Activated naive CD4-positive, alpha-beta T cell (primary cell): ENCODE measurements at places on chromosomes 2 and 18.

GRCh38 chr2:212906620-212907019 lies 244.8 kb downstream of the IKZF2 start:
- DNase-seq, result no peak

DNA sequence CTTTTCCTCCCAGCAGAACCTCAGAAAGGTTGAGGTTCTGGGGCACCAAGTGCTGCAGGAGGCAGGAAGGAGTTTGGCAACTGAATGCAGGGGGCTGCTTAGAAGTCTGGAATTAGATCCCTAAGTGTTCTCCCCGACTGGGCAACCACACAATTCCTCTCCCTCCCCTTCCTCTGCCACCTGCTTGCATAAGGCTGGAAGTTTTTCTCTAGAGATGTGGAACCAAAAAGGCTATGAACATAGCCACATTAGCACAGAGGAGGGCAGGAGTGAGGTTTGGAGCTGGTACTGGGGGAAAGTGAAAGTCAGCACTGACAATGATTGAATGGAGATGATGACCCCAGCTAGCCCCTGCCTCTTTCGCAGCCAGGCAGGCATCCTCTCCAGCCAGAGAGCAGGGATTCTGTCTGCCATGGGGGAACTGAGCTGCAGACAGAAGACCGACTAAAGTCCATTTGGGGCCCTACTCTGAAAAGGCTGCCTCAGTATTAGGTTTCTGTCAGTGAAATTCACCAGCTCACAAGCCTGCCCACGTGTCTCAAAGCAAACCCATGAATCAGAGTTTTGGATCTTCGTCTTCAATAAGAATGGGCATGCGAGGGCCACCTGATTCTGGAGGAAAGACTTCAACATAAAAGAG lies 87.9 kb upstream of the ITGA6 start:
- DNase-seq, result no peak

- no peak for DNase-seq
Measured at GRCh38 chr2:233117351-233117750, 57.2 kb downstream of the INPP5D start.

- no peak for DNase-seq
Measured at GRCh38 chr18:48714873-48715272, 176.0 kb downstream of the CTIF start.
